ENCODE measurements at places on chromosomes 6 and 20.

GRCh38 chr6:2102966-2103365, 142.4 kb downstream of the GMDS start:
- no peak for DNase-seq

- peak; percentile 12 for DNase-seq
Observed at GRCh38 chr6:84466511-84466910, 239.1 kb upstream of the CEP162 start.

GRCh38 chr6:42498473-42499128, 46.9 kb upstream of the TRERF1 start:
- DNase-seq: no peak

- no peak for DNase-seq
Observed at GRCh38 chr6:14977747-14978382, 268.0 kb upstream of the JARID2 start.

GRCh38 chr6:85669735-85670194, 27.1 kb upstream of the SYNCRIP start:
- no peak for DNase-seq

DNA sequence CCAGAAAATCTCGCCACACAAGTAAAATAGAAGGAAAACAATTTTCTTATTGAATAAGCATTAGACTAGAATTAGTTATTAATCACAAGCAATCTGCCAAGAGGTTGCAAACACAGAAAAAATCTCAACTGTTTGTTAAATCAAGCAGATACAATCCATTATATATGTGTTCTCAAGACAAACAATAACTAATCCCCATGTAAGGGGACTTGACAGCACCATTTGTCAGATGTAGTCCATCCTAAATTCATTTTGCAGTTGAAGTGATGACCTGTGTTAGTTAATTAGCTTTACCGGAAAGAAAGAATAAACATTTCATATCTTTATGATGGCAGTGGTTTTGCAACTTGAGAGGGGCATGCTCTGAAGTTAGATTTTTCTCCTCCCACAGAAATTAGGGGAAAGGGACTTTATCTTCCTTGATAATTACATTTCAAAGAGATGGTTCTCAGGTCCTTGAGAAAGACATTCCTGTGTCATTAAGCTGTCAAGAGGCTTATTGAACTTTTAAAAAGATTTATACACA, 1588.0 kb downstream of the GRIK2 start:
- no peak for DNase-seq

DNA sequence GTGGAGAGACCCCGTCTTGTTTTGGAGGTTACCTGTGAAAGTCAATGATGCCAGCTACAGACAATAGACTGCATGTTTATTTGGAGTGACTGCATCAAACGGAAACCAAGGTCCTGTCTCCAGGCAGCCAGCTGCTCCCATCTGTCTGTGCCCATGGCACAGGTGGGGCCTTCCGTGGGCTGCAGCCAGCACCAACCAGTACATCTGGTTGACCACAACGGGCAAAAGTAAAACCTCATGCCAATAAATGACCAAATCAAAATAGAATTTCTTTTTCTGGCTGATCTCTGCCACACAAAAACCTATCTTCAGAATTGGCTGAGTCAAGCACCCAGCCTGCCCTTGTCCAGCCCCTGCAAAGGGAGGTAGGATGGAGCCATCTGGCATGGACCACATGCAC, 33.5 kb downstream of the DLL1 start:
- no peak for DNase-seq

GRCh38 chr20:59631751-59632540, 27.6 kb downstream of the PHACTR3 start:
- DNase-seq: no peak
